Uterus (tissue), 4 donors: ENCODE measurements at places on chromosomes 7 and 10. TPM values are rescaled to one million over a fixed set of nuclear protein-coding genes. Genes with fewer than 3 reads are reported as not detected.

GRCh38 chr7:2151801-2152612 lies 80.7 kb downstream of the MAD1L1 start:
- no peak for DNase-seq
- no peaks in the 10 kb centered on the region for H3K27me3 ChIP-seq
- H3K36me3 ChIP-seq = no peaks in the 10 kb centered on the region
- no peaks in the 10 kb centered on the region for H3K4me1 ChIP-seq
- no peak overlapping the region for H3K4me3 ChIP-seq
- no peak overlapping the region for H3K27ac ChIP-seq

- no peak overlapping the region for H3K27ac ChIP-seq
- no peaks in the 10 kb centered on the region for H3K36me3 ChIP-seq
- no peak overlapping the region for H3K4me3 ChIP-seq
Observed at GRCh38 chr7:6016653-6016966, 7.5 kb downstream of the AIMP2 start.

- no peak overlapping the region for H3K4me3 ChIP-seq
- H3K27ac ChIP-seq = no peak overlapping the region
- no peak for DNase-seq
- no peaks in the 10 kb centered on the region for H3K36me3 ChIP-seq
- no peaks in the 10 kb centered on the region for H3K27me3 ChIP-seq
Observed at GRCh38 chr7:130037703-130038102, 13.5 kb downstream of the ZC3HC1 start.

DNA sequence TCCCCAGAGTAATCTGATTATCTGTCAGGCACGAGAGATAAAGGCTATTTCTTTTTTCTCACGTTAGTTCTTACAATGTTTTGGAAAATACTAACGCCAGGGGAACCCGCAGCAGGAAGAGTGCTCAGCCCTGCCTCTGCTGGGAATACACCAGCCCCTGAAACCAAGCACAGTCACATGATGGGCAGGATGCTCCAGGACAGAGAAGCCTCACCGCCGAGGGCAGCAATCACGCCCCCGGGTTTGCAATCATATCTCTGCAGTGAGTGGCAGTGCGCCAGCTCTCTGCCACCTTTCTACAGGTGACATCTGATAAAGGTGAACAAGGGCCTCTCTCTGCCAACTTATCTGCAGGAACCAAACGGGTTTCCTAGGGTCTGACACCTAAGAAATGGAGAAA lies 39.8 kb downstream of the BRI3 start:
- H3K27ac ChIP-seq = no peak overlapping the region
- H3K27me3 ChIP-seq = no peaks in the 10 kb centered on the region
- no peaks in the 10 kb centered on the region for H3K4me1 ChIP-seq
- DNase-seq = no peak
- H3K4me3 ChIP-seq = no peak overlapping the region

Gene NKX2-3
- total RNA-seq = not detected

GRCh38 chr10:62005687-62006086 lies 104.2 kb downstream of the ARID5B start:
- no peak overlapping the region for H3K4me3 ChIP-seq
- DNase-seq = no peak
- H3K27me3 ChIP-seq = no peaks in the 10 kb centered on the region

Gene ENTPD7
- 0.26 TPM for total RNA-seq

DNA sequence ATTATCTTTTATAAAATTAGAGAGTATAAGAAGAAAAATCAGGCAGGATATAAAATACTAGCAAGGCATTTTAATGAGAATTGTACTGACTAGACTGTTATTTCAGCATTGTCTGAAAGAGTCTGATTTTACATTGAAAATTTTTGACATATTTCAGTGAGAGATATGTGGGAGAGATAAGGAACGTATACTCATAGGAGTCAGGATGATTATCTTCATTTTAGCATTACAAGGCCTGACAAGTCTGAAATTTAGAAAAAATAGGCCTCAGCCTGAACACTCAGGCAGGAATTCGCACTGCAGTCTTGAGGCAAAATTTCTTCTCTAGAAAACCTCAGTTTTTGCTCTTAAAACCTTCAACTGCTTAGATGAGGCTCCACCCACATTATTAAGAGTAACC lies 386.0 kb downstream of the HGF start:
- H3K36me3 ChIP-seq = no peaks in the 10 kb centered on the region
- H3K27me3 ChIP-seq = no peaks in the 10 kb centered on the region
- H3K4me1 ChIP-seq = no peaks in the 10 kb centered on the region
- no peak for DNase-seq
- H3K27ac ChIP-seq = no peak overlapping the region

Gene FOXP2
- total RNA-seq = 32.0 TPM

- peaks cover 10% of the 10 kb centered on the region for H3K4me1 ChIP-seq
- DNase-seq = no peak
- H3K27me3 ChIP-seq = no peaks in the 10 kb centered on the region
- H3K4me3 ChIP-seq = no peak overlapping the region
- H3K36me3 ChIP-seq = no peaks in the 10 kb centered on the region
- peak overlapping the region; percentile 91 for H3K27ac ChIP-seq
Observed at GRCh38 chr10:61942604-61943461, 41.3 kb downstream of the ARID5B start.

DNA sequence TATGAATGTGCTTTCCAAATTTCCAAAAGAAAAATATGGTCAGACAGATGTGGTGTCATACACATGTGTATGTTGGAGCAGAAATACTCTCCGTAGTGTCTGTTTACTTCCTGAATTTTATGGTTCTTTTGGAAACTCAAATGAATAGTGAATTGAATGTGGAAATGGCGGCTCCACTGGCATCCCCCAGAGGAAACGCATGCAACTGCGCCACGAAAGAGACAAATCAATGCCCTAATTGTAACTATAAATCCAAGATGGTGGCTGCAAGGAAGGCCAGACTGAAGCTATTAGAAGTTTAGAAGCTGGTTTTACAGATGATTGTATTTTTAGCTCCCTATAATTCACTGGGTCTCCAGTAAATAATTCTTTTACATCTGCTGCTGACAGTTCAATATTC lies 246.7 kb downstream of the FGFR2 start:
- no peaks in the 10 kb centered on the region for H3K4me1 ChIP-seq
- no peak overlapping the region for H3K4me3 ChIP-seq
- no peak overlapping the region for H3K27ac ChIP-seq

DNA sequence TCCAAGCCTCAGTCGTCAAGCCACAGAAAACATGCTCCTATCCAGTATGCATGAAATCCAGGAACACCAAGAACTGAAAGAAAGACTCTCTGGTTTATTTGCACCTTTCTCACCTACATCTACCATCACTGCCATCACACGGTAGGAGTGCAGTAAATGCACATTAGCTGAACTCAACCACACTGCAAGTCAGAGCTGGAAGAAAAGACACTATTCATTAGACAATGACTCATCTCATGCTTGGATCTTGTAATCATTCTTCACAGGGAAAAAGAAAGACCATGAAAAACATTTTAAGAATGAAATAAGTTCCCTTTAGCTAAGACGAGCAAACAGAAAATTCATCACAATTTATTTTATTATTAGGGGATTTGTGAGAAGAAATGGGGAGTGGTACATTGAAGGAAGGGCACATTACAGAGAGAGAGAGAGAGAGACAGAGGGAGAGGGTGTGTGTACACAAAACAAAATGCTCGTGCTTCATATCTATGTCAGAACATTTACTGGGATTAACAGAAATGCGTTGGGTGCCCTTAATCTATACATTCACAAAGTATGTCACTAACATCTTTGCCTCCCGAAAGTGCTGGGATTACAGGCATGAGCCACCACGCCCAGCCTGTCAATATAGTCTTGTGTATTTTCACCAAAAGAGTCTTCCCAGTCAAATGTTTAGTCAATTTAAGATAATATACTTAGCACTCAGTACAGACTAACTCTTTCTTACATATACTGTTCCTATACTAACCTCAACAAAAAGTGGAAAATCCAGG lies 324.9 kb downstream of the PARD3 start:
- no peaks in the 10 kb centered on the region for H3K36me3 ChIP-seq
- no peaks in the 10 kb centered on the region for H3K27me3 ChIP-seq
- H3K27ac ChIP-seq = no peak overlapping the region
- H3K4me1 ChIP-seq = no peaks in the 10 kb centered on the region
- no peak for DNase-seq

Gene CTAGE8
- total RNA-seq = not detected

DNA sequence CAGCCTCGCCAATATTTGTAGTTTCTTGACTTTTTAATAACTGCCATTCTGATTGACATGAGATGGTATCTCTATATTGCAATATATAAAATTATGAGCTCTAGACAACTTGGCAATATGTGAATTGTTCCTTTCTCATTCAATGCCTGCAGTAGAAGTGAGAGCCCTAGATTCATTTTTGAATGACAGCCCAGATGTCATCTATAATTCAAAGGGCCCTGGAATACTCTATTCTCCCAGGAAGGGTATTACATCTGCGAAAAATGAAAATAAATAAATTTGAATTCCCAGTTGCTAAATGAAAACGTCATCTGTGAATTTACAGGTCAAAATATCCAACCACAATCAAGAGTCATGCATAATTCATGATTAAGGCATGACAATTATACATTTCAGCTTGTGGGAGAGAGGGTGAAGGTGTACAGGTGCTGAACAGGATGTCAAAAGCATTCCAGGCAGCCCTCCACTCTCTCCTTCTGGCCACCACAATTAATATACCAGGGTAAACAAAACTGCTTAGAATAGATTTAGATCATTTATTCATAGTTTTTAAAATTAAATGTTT lies 1147.3 kb downstream of the XPNPEP1 start:
- H3K27me3 ChIP-seq = no peaks in the 10 kb centered on the region
- H3K27ac ChIP-seq = no peak overlapping the region
- DNase-seq = no peak
- H3K4me1 ChIP-seq = no peaks in the 10 kb centered on the region
- no peaks in the 10 kb centered on the region for H3K36me3 ChIP-seq
- H3K4me3 ChIP-seq = no peak overlapping the region

GRCh38 chr10:58781873-58782488 lies 269.3 kb downstream of the BICC1 start:
- no peaks in the 10 kb centered on the region for H3K4me1 ChIP-seq
- no peaks in the 10 kb centered on the region for H3K36me3 ChIP-seq
- H3K4me3 ChIP-seq = no peak overlapping the region
- H3K27ac ChIP-seq = no peak overlapping the region
- no peak for DNase-seq
